ENCODE measurements at places on chromosomes 1 and 21.
A peak's percentile ranks its signal among the peaks of the same experiment; 100 is the strongest.

DNA sequence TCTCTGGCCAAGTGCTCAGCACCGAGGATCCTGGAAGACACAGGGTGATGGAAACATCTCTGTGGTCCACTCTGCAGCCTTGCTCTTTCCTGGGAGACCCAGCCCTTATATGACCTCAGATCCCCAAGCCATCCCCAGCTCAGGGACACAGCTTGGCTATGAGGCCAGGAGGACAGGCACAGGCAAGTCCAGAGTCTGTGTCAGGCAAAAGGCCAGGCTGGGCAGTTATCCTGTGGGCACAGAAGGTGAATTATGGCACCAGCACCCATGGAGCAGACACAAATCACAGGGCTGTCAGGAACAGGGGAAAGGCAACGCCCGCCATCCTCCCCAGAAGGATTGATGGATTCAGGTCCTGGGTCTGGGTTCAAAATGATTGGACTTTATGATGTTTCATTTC, 52.1 kb upstream of the SCMH1 start:
- DNase-seq, result no peak

DNA sequence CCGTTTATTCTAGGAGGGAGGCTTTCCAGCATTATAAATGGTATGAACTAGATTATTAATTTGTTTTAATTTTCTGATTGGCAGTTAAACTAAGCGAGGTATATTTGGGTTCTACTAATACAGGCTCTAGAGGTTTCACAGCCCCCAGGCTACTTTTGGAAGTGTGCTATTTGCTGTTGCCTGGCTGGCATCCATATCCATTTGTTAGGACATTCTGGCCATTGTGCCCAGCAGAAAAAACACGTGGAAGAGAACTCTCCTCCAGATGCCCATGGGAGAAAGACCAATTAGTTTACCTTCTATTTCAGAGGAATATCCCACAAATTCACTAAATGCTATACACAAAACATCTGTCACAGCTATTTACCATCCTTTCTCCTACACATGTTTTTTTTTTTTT, 29.3 kb downstream of the MACO1 start:
- no peak for DNase-seq

- DNase-seq, result no peak
These were observed 2.3 kb upstream of the TCEA3 start for GRCh38 chr1:23426828-23427227.

- no peak for DNase-seq
These were observed 8.1 kb downstream of the UTP25 start for GRCh38 chr1:209835782-209836298.

- no peak for DNase-seq
These were observed 45.8 kb upstream of the CYP2J2 start for GRCh38 chr1:59972216-59972927.

DNA sequence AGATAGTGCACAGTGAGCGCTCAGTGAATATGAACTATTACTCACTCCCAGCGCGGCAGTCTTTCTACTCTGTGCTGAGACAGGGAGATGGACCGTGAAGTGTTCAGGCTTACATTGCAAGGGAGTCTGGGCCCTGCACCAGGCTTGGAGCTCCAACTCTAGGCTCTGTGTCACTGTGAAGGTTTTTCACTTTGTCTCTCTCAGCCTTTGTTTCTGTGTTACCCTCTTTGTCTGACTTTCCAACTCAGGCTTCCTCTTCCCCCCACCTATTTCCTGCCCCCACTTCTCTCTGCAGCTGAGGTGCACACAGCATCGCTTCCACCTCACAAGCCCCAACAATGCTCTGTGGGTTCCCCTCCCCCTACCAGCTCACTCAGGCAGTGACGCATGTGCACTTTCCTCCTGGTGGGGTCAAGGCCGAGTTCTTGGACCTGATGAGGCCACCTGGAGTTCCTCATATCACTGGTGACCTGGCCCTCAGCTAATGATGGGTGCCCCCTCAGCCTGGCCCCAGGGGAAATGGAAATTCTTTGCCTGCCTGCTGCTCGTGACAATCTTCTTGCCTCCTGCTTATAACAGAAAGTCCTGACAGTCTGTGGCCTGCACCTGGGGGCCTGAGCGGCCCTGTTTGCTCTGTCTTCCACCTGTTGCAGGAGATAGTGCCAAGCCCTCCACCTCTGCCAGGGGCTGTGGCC, 1.1 kb upstream of the LCK start:
- DNase-seq, result peak; percentile 67

DNA sequence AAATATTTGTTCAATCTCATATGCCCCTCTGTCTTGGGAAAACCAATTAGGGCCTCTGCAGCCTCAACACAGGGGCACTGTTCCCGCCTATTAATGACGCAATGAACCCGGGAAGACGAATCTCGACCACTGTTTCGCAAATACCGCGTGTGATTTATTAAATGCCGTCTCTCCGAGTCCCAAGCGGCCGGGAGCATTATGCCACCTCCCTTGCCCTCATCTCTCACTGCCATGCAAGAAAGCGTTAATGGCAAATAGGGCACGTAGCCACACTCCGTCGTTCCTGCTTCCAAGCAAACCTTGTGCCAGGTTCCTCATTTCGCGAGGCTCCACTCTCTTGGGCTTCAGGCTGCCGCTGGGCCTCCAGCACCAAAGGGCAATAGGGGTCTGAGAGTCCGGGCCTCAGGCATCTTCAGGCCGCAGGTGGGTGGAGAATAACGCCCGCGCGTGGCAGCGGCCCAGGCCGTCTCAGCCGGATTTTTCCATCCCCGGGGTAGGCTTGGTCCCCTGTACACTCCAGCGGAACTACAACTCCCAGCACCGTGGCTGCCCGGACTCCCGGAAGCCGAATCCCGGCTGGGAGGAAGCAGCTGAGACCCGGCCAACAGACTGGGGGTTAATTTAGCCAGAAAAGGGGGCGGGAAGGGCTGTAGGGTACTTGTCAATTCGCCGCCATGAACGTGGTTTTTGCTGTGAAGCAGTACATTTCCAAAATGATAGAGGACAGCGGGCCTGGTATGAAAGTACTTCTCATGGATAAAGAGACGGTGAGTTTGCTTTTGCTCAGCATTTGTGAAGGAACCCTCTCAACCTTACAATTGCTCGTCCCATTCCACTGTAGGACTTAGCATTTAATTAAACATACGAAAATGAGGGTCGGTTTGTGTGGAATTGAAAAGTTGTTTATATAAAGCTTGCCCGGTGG, at the start of gene VPS45:
Gene VPS45 (plus strand): TSS at position 593 of the 925 bp plus-strand sequence. CDS start 82 bp downstream, at position 675.
- peak; percentile 53 for DNase-seq

GRCh38 chr1:68339505-68339904, 107.2 kb upstream of the WLS start:
- no peak for DNase-seq

All from stimulated activated CD8-positive, alpha-beta memory T cell treated with anti-CD3 and anti-CD28 coated beads, Interleukin-4, amount 100 ng/mL, for 1 hour (primary cell).